ENCODE measurements at places on chromosomes 1 and 21.
A peak's percentile ranks its signal among the peaks of the same experiment; 100 is the strongest.

- no peak for DNase-seq
Observed at GRCh38 chr1:219417610-219418009, 195.3 kb downstream of the ZC3H11B start.

DNA sequence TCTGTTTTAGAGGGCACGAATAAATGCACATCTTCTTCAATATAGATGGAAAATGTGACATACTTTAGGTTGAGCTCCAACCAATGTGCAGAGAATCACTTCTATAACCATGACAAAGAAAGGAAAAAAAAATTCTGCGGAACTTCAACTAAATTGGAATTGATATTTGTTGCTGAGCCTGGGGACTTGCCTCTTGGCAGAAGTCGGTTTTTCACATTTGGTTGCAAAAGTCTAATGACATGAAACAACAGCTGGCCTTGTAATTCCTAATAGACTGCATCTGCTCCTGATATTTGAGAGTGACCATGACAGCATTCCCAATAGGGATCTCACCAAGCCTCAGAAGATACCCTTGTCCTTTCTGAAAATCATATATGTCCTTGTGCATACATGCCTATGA is 112.8 kb downstream of the PRRX1 start:
- no peak for DNase-seq

GRCh38 chr21:26758083-26758880 is 86.9 kb downstream of the ADAMTS1 start:
- DNase-seq = no peak

- DNase-seq = peak; percentile 17
Observed at GRCh38 chr1:159869173-159869572, 6.7 kb upstream of the VSIG8 start.

DNA sequence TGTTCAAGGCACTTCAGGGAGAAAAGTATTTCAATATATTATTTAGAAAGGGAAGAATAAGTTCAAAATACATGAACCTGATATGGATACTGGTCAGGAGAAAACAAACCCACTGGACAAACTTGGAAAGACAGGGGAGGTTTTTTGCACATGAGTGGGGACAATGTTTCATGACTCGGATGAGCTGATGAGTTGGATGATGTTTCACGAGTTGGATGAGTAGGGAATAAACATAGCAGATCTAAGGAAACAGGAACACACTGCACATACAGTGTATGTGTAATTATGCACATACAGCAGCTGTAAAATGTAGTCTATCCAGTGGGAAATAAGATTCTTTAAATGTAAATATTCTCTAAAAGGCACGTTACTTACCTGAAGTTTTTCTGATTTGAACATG is 682.9 kb upstream of the ADAMTS5 start:
- DNase-seq = no peak

All from T-helper 2 cell treated with Interferon-gamma antibody and Interleukin-4, amounts not matched to agents 5 μg/mL and 100 μg/mL, for 36 hours (primary cell).